T-helper 2 cell (primary cell): ENCODE measurements at places on chromosomes 6 and 20.

- no peak for DNase-seq
These were observed 51.9 kb downstream of the GCLC start for GRCh38 chr6:53492860-53493634.

GRCh38 chr6:26230351-26230750, 134.6 kb upstream of the BTN3A2 start:
- no peak for DNase-seq

GRCh38 chr6:134343066-134343465, 25.2 kb upstream of the SGK1 start:
- DNase-seq = no peak

- DNase-seq = no peak
These were observed 1355.0 kb upstream of the MAP3K7 start for GRCh38 chr6:91941838-91942237.

DNA sequence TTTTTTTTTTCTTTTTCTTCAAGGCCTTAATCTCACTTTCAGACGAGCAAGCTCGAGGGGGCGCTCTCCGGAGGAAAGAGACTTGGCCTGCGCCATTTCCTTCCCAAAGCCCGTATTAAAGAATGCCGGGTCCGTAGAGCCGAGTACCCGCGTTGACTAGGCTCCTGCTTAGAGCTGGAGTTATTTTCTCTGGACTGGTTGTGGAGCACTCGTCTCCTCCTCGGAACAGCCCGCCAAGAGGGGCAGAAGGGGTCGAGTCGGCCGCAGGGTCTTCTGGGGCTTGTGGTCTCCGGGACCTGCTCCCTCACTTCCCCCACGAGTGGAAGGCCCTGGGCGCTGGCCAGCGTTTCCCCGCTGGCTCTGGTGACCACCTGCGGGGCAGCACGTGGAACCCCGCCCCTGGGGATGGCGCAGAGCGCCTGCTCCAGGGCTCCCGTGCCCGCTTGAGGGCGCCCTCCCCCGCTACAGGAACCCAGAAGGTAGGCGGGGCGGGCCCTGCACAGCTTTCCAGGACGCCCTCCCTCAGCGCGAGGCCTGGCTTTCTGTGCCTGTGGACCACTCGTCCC, 2.7 kb upstream of the MEI4 start:
- peak; percentile 6 for DNase-seq

DNA sequence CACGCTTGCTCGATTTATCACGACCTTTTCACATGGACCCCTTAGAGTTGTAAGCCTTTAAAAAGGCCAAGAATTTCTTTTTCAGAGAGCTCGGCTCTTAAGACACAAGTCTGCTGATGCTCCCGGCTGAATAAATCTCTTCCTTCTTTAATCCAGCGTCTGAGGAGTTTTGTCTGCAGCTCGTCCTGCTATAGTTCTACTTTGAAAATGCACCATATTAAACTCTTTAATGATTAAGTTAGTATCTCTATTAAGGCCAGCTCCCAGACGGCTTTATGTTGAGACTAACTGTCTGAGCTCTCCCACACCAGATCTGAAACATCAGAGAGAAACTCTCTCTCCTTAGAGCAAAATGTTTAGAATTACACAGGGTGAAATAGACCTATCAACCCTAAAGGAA, 18.0 kb upstream of the GSTA3 start:
- no peak for DNase-seq

GRCh38 chr20:17617212-17617867, 47.5 kb downstream of the DSTN start:
- peak; percentile 30 for DNase-seq

- DNase-seq = no peak
These were observed at the start of gene SYNDIG1 for GRCh38 chr20:24469116-24469893. TSS of gene SYNDIG1 (plus strand) at chr20:24469629. CDS start at chr20:24543098, 73,469 bp downstream.
